ENCODE measurements at places on chromosomes 4 and X.

DNA sequence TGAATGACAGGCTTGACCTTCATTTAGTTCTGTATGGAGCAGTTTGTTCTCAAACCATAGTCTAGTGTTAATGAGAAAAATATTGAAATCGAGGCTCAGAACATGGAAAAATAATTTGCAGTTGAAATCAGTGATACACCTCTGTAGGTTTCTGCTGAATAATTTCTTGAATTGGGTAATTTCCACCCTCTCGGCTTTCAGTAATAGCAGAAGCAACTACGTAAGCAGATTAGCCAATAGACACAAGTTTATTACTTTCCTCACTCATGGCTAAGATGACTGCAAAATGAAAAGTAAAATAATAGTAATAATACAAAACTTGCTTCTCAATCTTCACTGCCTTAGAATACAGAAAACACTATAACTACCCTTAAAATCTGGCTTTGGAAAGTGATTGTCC lies 46.0 kb downstream of the USP38 start:
- no peak for DNase-seq

DNA sequence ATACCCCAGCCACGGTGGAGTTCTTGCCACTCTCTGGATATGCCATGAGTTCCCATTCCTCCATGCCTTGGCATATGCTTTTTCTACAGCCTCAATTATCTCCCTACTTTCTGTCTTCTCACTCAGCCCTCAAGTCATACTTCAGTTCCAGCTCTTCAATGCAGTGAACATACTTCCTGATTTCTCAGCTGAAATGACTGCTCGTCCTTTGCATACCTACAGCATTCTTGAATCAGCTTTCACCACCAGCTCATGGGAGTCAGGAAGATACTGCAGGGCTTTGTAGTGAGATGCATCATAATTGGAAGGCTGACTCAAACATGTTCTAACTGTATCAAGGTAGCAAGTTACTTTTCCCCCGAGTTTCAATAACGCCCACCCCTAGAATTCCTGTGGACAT lies 118.4 kb downstream of the APBB2 start:
- DNase-seq: no peak

DNA sequence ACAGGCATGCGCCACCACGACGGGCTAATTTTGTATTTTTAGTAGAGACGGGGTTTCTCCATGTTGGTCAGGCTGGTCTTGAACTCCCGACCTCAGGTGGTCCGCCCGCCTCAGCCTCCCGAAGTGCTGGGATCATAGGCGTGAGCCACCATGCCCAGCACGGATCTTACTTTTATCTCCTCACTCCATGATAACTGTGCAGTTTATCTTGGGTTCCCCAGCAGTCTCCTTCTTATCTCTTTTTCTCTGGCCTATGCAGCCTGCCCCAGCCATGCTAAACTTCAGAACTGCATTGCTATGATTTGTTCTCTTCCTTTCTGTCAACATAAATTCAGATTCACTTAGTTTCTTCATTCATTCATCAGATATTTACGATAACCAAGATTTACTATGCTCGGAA lies 22.4 kb downstream of the PAGE1 start:
- no peak for DNase-seq

DNA sequence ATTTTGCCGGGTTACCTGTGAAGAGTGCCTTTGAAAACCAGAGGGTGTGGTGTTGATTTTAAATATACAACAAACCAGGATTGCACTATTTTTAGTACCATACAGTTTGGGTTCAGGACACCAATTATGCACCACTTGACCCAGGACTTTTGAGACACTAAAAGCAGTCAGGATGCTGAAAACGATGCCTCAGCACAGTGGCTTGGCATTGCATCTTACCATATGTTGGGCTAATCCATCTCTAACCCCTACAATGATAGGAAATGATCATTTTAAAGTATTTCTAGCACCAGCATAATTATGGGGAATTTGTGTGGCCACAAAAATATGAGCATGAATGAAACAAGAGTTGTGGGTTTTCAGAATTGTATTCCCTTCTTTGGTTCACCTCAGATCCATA lies 4.1 kb downstream of the IBSP start:
- DNase-seq: no peak

GRCh38 chr4:95957054-95957453 lies 117.2 kb downstream of the PDHA2 start:
- no peak for DNase-seq

- no peak for DNase-seq
Observed at GRCh38 chr4:176548571-176548970, 228.8 kb downstream of the SPCS3 start.

- DNase-seq: no peak
Observed at GRCh38 chrX:105636667-105637066, 185.7 kb upstream of the NRK start.

- no peak for DNase-seq
Observed at GRCh38 chr4:105068516-105068915, 78.2 kb upstream of the TET2 start.

GRCh38 chrX:2928191-2928582 lies 952 bp downstream of the ARSD start:
- peak; percentile 88 for DNase-seq

DNA sequence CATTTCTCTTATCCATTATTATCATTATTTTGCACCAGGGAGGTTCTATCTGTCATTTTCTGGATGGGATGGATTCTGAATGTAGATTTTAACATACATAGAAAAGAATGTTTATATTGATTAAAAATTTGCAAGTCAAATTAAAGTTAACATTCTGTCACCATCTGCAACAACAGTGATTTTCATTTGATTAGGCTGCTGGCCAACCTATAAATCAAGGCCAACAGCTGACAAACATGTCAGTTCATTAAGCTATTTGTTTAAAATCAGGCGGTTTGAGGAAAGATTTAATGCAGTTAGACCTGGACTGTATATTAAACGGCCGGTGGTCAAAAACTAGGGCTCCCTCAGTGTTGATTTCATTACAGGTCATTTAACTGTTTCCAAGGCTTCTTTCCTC lies 109.5 kb upstream of the CBR4 start:
- no peak for DNase-seq

DNA sequence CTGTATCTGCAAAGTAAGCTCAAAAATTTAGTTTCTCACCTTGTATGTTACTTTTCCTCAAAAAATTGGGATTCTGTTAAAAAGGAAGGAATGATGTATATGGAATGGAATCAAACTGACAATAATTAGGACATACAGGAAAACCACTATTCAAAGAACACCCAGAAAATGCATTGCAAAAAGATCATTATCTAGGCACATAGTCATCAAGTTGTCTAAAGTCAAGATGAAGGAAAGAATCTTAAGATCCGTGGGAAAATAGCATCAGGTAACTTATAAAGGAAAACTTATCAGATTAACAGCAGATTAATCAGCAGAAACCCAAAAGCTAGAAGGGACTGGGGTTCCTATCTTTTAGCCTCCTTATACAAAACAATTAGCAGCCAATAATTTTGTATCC lies 23.1 kb upstream of the PLK4 start:
- DNase-seq: no peak

GRCh38 chr4:163911891-163912290 lies 417.4 kb downstream of the TMA16 start:
- DNase-seq: no peak

DNA sequence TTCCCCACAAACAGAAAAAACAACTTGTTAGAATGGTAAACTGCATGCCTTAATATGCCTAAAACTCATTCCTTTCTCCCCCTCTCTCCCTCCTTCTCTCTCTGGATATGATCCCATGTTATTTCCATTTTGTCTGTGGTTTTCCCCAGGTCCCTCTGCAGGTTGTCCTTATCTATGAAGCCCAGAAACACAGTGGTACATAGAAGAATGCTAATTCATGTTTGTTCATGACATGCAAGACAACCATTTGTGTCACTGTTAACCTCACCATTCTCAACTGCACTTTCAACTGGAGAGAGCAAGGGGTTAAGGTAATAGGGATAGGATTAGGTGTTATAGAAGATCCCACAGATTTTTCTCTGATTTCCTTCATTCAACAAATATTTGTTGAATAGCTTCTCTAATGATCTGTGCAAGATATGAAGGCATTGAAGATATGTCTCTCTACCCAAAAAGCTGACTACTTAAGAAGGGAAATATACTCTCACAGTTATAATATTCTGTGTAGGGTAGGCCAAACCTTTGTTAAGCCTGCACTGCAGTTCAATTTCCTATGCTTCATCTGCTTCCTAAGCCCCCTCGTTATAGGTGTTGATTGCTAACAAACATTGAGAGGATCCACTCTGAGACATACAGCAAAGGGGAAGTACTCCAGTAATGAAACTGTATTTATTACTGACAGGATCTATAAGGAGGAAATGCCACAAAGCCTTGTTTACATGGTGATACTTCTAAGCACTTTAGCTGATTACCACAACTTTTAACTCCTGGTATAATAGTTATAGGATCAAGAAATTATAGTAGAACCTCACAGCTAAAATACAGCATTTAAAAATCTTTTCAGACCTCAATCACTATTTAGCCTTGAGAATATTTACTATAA lies 96.1 kb downstream of the FRYL start:
- DNase-seq: no peak

DNA sequence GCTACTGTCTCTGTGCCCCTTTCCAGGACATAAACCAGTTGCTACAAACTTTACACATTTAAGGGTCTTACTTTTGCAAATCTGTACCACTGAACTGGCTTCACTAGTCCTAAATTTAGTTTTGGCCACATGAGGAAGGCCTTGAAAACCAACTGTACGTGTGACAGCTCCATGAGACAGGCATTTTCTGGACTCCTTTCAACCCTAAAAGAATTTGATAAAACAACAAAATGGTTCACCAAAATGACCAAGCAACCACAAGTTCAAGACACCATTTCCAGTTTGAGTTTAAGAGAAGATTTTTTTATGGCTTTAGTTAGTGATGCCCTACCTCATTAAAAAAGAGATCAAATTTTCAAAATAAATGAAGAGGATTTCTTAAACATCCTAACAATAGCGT lies 246.4 kb downstream of the ZNF674 start:
- no peak for DNase-seq

- no peak for DNase-seq
Observed at GRCh38 chr4:85808864-85809263, 333.9 kb downstream of the ARHGAP24 start.

GRCh38 chrX:116278826-116279225 lies 108.3 kb downstream of the AGTR2 start:
- DNase-seq: no peak

DNA sequence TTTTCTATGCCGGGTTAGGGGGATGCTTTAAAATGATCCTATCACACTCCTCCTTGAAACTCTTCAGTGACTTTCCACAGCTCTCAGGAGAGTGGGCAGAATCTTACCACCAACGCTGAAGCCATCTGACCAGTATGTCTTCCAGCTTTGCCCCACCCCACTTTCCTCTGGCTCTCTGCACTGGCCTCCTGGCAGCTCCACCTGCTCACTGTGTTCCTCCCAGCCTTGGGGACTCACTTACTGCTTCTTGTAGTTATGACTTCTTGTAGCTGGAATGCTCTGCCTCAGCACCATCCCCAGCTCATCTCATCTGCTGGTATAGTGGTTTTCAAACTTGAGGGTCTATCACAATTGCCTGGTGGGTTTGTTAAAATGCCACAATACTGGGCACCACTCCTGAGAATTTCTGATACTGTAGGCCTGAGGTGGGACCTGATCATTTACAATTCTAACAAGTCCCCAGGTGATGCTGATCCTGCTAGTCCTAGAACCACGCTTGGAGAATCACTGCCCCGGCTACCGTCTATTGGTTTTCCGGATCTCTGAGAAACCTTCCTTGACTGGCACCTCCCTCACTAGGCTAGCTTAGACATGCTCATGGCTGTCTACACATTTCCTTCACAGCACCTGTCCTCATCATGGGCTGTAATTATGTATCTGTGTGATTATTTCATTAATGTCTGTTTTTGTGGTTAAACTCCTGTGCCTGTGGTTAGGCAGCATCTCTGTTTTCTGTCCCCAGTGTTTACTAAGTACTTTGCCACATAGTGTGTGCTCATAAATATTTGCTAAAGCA lies 152.2 kb downstream of the MGST2 start:
- DNase-seq: no peak

DNA sequence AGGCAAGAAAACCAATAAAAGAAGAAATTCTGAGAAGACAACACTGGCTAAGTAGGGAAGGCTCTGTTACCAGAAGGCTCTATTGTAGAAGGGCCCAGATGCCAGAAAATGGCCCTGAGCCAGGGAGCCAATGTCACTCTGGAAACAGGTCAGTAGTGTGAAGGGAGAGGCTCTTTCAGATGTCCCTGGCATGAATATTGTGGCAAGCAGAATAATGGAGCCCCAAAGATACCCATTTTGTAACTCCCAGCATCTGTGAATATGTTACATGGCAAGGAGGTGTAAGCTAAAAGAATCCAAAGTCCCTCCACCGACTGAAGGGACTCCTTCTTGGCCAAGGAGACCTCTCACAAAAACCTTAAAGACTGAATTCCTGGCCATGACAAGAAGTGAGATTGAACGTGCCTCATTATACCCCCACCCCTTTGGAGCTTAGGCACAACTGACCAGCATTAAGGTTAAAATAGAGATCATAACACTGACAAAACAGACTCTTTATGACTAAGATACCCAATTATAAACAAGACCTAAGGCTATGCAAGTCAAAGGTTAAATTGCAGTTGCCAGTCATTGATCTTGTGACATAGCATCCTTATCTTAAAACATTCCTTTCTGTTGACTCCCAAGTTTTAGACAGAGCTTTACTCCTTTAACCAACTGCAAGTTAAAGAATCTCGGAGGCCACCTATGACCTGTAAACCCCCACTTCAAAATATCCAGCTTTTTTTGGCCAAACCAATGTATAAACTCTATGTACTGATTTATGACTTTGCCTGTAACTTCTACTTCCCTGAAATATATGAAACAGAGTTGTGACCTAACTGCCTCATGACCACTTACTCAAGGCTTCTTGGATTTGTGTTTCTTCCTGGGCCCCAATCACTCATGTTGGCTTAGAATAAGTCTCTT lies 42.2 kb upstream of the SMIM10 start:
- DNase-seq: no peak

- no peak for DNase-seq
Observed at GRCh38 chr4:132818091-132818490, 331.0 kb upstream of the PCDH10 start.

DNA sequence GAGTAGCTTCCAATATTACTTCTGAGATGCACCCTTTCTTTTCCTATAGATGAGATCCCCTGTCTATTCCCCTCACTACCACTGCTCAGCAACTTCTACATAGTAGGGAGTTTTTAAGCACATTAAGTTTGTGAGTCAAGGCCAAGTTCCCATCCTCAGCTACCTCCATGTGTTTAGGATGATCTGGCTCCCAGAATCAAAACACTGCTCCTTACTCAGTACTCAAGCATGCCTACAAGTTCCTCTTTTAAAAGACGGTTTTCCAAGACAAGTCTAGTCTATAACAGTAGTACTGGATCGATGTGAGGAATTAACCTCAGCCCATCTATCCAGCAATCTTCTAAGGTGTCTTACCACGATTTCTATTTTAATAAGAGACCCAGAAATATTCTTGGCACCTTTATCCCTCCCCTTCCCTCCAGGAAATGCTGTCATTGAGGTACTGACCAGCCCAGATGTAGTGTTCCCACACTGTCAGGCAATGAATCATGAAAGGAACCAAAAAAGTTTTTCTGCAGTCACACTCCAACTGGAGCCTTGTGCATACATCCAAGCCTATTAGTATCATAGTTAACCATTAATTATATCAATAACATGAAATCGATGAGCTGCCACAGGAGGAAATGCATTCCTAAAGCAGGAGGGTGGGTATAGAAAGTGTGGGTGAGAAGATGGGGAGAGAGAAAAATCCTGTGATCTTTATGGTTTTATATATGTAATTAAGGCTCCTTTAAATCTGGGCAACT lies 29.6 kb downstream of the AREG start:
- no peak for DNase-seq

Data from vagina (tissue), 2 donors.